Keratinocyte (primary cell): ENCODE measurements at places on chromosomes 5 and 9.

DNA sequence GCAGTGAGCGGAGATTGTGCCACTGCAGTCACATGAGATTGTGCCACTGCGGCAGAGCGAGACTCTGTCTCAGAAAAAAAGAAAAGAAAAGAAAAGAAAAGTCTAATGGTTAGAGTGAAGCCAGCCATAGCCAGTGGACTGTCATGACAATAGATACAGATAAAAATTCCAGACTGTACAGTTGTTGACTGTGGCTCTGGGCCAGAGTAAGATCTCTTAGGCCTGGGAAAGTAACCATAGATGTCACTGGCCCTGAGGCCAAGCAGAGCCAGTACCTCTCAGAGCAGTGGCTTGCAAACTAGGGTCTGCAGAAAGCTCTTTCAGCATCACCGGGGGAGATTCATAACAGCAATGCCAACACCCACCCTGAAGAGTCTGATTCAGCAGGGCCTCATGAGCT lies 44.1 kb upstream of the SUB1 start:
- no peaks in the 10 kb centered on the region for H3K36me3 ChIP-seq
- no peak overlapping the region for H3K4me3 ChIP-seq
- no peak for DNase-seq
- peaks cover 7% of the 10 kb centered on the region for H3K4me1 ChIP-seq

DNA sequence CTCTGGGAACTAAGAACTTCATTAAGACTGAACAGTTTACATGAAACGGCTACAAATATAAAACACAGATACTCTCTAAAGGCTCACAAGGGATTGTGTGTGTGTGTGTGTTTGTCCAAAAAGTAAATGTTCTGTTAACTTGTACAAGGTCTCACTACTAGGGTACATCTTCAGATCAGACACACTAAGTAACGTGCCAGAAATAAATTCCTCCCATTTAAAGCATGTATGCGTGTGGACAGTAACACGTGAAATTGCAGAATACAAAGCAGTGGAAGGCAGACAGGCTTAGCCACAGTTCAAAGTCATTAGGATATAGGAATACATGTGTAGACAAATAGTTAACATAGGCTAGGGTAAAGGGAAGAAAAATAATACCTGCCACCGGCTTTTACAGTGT lies 1.8 kb downstream of the BNC2 start:
- H3K36me3 ChIP-seq = no peaks in the 10 kb centered on the region
- peak overlapping the region; percentile 1 for H3K4me3 ChIP-seq
- H3K4me1 ChIP-seq = peaks cover 21% of the 10 kb centered on the region
- no peaks in the 10 kb centered on the region for H3K27me3 ChIP-seq
- DNase-seq = no peak

- H3K4me3 ChIP-seq = no peak overlapping the region
- no peak overlapping the region for H3K27ac ChIP-seq
Observed at GRCh38 chr5:108686676-108687075, 61.0 kb upstream of the FER start.

GRCh38 chr5:96094904-96095303 lies 133.3 kb upstream of the ELL2 start:
- no peak for DNase-seq
- H3K4me1 ChIP-seq = peaks cover 32% of the 10 kb centered on the region
- no peak overlapping the region for H3K4me3 ChIP-seq
- no peaks in the 10 kb centered on the region for H3K36me3 ChIP-seq

GRCh38 chr5:124524552-124525232 lies 221.7 kb downstream of the ZNF608 start:
- no peaks in the 10 kb centered on the region for H3K36me3 ChIP-seq
- no peak overlapping the region for H3K4me3 ChIP-seq
- H3K27ac ChIP-seq = no peak overlapping the region
- no peaks in the 10 kb centered on the region for H3K4me1 ChIP-seq

GRCh38 chr9:22514871-22515270 lies 68.2 kb downstream of the DMRTA1 start:
- DNase-seq = no peak
- H3K4me1 ChIP-seq = no peaks in the 10 kb centered on the region
- no peak overlapping the region for H3K4me3 ChIP-seq
- no peaks in the 10 kb centered on the region for H3K27me3 ChIP-seq
- no peak overlapping the region for H3K27ac ChIP-seq

- no peak for DNase-seq
- no peaks in the 10 kb centered on the region for H3K36me3 ChIP-seq
- H3K27ac ChIP-seq = no peak overlapping the region
Observed at GRCh38 chr5:42057254-42057690, 132.2 kb downstream of the FBXO4 start.

- H3K27ac ChIP-seq = no peak overlapping the region
- H3K36me3 ChIP-seq = no peaks in the 10 kb centered on the region
- DNase-seq = no peak
- H3K4me3 ChIP-seq = no peak overlapping the region
- no peaks in the 10 kb centered on the region for H3K4me1 ChIP-seq
Observed at GRCh38 chr5:15798006-15798405, 298.0 kb downstream of the FBXL7 start.

DNA sequence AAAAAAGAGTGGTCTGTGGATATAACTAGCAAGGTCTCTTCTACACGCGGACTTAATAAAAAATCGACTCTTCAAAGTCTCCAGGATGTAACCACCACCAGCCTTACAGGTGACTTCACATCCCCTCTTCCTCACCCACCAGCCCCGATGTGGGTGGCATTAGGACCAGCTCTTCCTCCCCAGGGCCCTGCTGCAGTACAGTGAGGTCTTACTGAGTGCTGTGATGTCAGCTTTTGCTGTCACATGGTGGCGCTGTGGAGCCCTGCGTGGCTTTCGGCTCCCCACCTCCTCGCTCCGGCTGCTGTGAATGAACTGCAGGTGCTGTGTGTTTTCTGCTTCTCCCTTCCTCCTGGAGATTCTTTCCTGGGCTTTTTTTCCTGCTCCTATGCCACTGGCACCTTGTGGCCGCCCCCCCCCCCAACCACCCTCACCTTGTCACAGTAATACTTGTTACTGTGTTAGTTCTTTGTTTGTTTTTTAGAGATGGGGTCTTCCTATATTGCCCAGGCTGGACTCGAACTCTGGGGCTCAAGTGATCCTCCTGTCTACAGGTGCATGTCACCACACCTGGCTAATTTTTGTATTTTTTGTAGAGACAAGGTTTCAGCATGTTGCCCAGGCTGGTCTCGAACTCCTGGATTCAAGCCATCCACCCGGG lies 15.8 kb upstream of the RAPGEF1 start:
- H3K27me3 ChIP-seq = peaks cover 4% of the 10 kb centered on the region
- H3K27ac ChIP-seq = no peak overlapping the region
- DNase-seq = no peak
- H3K4me1 ChIP-seq = no peaks in the 10 kb centered on the region

DNA sequence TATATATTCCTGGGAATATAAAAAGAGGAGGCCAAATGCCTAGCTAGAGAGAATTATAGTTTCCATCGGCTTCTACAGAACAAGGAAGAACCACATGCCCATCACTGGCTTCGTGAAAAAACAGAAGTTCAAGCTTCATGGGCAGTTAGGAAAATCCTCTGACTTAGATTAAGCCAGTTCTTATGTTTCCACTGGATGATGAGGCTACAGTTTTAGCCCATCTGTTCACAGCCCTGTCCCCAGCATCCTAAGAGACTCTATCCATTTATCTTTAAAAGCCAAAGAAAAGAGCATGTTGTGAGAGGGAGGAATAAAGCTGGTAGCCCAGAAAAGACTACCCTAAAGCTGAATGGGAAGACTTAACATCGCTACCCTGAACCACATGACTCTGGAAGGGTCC lies 285.5 kb upstream of the WWC1 start:
- H3K27me3 ChIP-seq = no peaks in the 10 kb centered on the region
- no peak overlapping the region for H3K27ac ChIP-seq
- no peak overlapping the region for H3K4me3 ChIP-seq
- peaks cover 5% of the 10 kb centered on the region for H3K36me3 ChIP-seq
- H3K4me1 ChIP-seq = peaks cover 18% of the 10 kb centered on the region

- no peak overlapping the region for H3K27ac ChIP-seq
- no peaks in the 10 kb centered on the region for H3K4me1 ChIP-seq
- H3K27me3 ChIP-seq = no peaks in the 10 kb centered on the region
- no peak for DNase-seq
- H3K36me3 ChIP-seq = no peaks in the 10 kb centered on the region
Observed at GRCh38 chr9:29144476-29144875, 1571.2 kb upstream of the C9orf72 start.

DNA sequence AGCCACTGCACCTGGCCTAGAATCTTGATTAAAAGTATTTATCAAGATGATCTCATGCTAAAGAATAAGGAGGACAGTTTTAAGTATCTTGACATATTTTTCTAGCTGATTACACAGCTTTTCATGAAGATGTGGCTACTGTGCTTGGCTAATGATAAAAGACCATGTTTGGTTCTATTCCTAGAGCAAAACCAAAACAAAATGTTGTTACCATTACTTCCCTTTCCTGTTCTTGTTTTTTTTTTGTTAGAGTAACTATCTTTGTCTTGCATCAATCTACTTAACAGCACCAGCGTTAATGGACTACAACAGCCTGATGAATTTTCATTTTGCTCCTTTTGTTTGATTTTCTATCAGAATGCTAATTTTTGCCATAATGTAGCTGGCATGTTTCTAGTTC lies 86.2 kb upstream of the DHFR start:
- H3K4me3 ChIP-seq = no peak overlapping the region
- no peaks in the 10 kb centered on the region for H3K27me3 ChIP-seq
- H3K4me1 ChIP-seq = peaks cover 10% of the 10 kb centered on the region

DNA sequence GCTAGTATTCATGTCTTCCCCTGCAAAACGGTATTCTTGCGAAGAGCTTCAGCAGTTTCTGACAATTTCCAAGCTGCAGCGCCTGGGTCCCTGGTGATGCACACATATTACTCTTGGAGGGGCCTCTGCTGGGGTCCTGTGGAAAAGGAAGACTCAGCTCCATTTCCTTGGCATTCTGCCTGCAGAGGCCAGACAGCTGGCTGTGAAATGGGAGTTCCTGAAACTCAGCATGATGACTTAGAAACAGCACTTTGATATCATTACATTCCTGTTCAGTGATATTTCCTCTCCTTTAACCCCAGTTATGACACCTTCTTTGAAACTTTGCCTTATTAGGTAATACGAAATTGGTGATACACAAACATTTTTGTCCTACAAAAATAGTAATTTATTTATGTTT lies 98.5 kb downstream of the APBA1 start:
- H3K27ac ChIP-seq = no peak overlapping the region
- H3K36me3 ChIP-seq = no peaks in the 10 kb centered on the region
- H3K27me3 ChIP-seq = no peaks in the 10 kb centered on the region
- H3K4me3 ChIP-seq = no peak overlapping the region
- H3K4me1 ChIP-seq = peaks cover 29% of the 10 kb centered on the region
